ENCODE measurements at places on chromosomes 3 and 15.

- no peak overlapping the region for H3K27ac ChIP-seq
- no peak for DNase-seq
- H3K4me1 ChIP-seq = no peaks in the 10 kb centered on the region
- H3K27me3 ChIP-seq = no peaks in the 10 kb centered on the region
- H3K36me3 ChIP-seq = no peaks in the 10 kb centered on the region
Observed at GRCh38 chr3:150117076-150117475, 146.4 kb upstream of the PFN2 start.

- H3K4me3 ChIP-seq = no peak overlapping the region
- no peak overlapping the region for H3K27ac ChIP-seq
- no peaks in the 10 kb centered on the region for H3K4me1 ChIP-seq
Observed at GRCh38 chr3:74403307-74403706, 211.2 kb downstream of the CNTN3 start.

DNA sequence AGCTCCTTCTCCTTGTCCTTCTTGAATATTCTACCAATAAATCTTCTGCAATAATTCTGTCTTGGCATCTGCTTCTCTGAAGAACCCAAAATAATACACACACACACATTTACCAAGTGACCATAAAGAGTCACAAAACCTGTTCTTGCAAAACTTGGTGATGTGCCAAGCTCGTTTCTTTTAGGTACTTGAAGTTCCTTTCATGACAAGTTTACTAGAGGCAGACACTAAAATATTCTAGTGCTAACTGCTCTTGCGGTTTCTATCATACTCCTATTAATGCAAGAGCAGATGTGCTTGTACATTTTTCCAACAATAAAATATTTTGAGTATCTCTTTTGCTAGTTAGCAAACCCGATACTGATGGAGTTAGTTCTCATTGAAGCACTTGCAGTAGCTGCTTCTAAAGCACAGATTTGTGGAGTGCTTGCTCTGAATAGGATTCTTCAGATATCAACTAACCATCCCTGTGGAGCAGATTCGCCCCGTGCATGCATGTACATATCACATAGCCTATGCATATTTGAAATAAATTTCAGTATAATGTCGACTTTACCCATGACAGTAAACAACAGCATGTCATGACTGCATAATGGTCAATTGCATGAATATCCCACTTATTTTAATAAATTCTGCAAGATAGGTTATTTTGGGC lies 23.2 kb downstream of the HHLA2 start:
- H3K36me3 ChIP-seq = no peaks in the 10 kb centered on the region
- H3K27ac ChIP-seq = no peak overlapping the region
- no peak for DNase-seq
- H3K27me3 ChIP-seq = no peaks in the 10 kb centered on the region

DNA sequence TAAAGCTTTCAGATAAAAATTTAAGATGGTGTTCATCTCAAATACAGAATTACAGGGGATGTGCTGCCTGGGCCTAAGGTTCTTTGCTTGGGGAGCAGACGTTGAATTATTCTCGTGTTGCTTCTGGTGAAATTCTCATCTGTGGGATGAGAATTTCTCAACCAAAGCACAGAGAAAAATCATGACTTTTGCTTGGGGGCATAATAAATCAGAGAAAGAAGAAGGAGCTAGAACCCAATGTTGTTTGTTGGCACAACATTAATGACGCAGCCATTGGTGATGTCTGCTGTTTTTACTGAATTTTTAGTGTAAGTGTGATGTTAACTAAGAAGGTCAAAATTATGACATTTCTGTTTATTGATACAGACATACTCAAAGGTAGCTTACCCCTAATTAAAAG lies 35.7 kb downstream of the P3H2 start:
- no peaks in the 10 kb centered on the region for H3K4me1 ChIP-seq
- H3K4me3 ChIP-seq = no peak overlapping the region
- H3K36me3 ChIP-seq = no peaks in the 10 kb centered on the region
- H3K27me3 ChIP-seq = no peaks in the 10 kb centered on the region
- no peak for DNase-seq

DNA sequence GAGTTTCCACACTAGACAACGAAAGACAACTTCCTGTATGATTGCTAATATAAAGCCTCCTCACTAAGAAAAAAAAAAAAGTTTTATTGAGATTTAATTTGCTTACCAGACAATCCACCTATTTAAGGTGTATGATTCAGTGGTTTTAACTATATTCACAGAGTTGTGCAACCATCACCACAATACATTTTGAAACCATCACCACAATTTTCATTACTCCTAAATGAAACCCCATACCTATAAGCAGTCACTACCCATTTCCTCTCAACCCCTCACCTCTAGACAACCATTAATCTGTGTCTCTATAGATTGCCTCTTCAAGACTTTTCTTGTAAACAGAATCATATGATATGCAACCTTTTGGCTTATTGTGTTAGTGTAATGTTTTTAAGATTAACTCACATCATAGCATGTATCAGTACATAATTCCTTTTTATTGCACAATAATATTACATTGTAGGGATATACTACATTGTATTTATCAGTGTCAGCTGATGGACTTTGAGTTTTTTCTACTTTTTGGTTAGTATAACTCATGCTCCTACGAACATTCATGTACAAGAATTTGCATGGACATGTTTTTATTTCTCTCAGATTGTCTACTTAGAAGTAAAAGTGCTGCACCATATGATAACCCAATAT lies 339.7 kb downstream of the NLGN1 start:
- no peaks in the 10 kb centered on the region for H3K4me1 ChIP-seq
- DNase-seq = no peak
- no peaks in the 10 kb centered on the region for H3K27me3 ChIP-seq
- H3K27ac ChIP-seq = no peak overlapping the region
- H3K4me3 ChIP-seq = no peak overlapping the region
- H3K36me3 ChIP-seq = no peaks in the 10 kb centered on the region

- no peak overlapping the region for H3K4me3 ChIP-seq
- no peaks in the 10 kb centered on the region for H3K36me3 ChIP-seq
- H3K27ac ChIP-seq = no peak overlapping the region
- no peaks in the 10 kb centered on the region for H3K4me1 ChIP-seq
- no peak for DNase-seq
Observed at GRCh38 chr15:59941612-59942011, 62.5 kb upstream of the FOXB1 start.

- peaks cover 46% of the 10 kb centered on the region for H3K27me3 ChIP-seq
- no peak for DNase-seq
Observed at GRCh38 chr3:59429198-59429597, 379.4 kb upstream of the CFAP20DC start.

- peaks cover 4% of the 10 kb centered on the region for H3K27me3 ChIP-seq
- H3K4me3 ChIP-seq = no peak overlapping the region
- no peak for DNase-seq
- H3K36me3 ChIP-seq = no peaks in the 10 kb centered on the region
- H3K4me1 ChIP-seq = no peaks in the 10 kb centered on the region
Observed at GRCh38 chr3:64462203-64462602, 225.6 kb downstream of the ADAMTS9 start.

GRCh38 chr15:23758891-23759290 lies 71.8 kb upstream of the NDN start:
- H3K27ac ChIP-seq = no peak overlapping the region
- H3K36me3 ChIP-seq = no peaks in the 10 kb centered on the region
- no peaks in the 10 kb centered on the region for H3K27me3 ChIP-seq
- no peaks in the 10 kb centered on the region for H3K4me1 ChIP-seq

DNA sequence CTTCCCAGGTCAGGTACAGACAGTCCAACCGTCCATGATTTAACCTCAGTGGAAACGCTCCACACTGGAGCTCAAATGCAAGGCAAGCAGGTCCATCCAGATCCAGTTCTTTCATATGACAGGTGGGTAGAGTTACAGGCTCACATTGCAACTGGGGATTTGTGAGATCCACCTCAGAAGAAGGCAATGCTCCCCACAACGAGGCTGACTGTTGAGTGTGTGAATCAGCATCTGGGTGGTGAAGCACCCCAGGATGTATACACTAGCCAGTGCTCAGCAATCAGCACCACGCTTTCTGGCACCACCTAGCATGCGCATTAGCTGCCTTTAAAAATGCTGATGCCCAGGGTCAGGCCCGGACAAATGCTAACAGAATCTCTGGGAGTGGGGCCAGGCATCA lies 343.5 kb upstream of the ICE2 start:
- no peak overlapping the region for H3K27ac ChIP-seq
- no peak for DNase-seq
- no peaks in the 10 kb centered on the region for H3K4me1 ChIP-seq
- H3K27me3 ChIP-seq = peaks cover 77% of the 10 kb centered on the region
- no peaks in the 10 kb centered on the region for H3K36me3 ChIP-seq
- no peak overlapping the region for H3K4me3 ChIP-seq

- DNase-seq = no peak
- H3K4me3 ChIP-seq = no peak overlapping the region
- H3K36me3 ChIP-seq = no peaks in the 10 kb centered on the region
Observed at GRCh38 chr3:33105341-33105948, 8.4 kb upstream of the CRTAP start.

GRCh38 chr3:171018156-171018935 lies 8.2 kb downstream of the SLC2A2 start:
- H3K27ac ChIP-seq = no peak overlapping the region
- H3K4me1 ChIP-seq = no peaks in the 10 kb centered on the region
- no peaks in the 10 kb centered on the region for H3K27me3 ChIP-seq
- H3K4me3 ChIP-seq = no peak overlapping the region
- H3K36me3 ChIP-seq = no peaks in the 10 kb centered on the region

GRCh38 chr3:29164825-29165224 lies 116.0 kb upstream of the RBMS3 start:
- no peak overlapping the region for H3K4me3 ChIP-seq
- no peaks in the 10 kb centered on the region for H3K4me1 ChIP-seq

DNA sequence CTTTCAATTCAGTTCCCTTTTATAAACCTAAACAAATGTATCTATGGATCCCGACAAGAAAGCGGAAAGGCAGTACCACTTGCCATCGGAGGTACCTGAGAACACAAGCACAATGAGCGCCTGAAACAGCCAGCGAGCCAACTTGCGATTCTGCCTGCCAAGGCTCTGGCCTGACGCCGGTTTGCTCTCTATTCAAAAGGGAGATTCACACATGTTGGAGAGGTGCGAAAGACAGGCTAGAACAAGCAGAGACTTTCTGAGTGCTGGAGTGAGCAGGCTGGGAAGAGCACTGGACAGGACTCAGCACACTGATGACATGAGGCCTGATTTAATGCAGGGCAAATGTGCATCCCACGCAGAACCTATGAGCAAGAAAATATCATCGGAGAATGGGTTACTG lies 17.7 kb upstream of the PRR23E start:
- H3K4me1 ChIP-seq = peaks cover 20% of the 10 kb centered on the region
- no peaks in the 10 kb centered on the region for H3K27me3 ChIP-seq
- H3K36me3 ChIP-seq = no peaks in the 10 kb centered on the region
- no peak for DNase-seq
- no peak overlapping the region for H3K27ac ChIP-seq
- no peak overlapping the region for H3K4me3 ChIP-seq

DNA sequence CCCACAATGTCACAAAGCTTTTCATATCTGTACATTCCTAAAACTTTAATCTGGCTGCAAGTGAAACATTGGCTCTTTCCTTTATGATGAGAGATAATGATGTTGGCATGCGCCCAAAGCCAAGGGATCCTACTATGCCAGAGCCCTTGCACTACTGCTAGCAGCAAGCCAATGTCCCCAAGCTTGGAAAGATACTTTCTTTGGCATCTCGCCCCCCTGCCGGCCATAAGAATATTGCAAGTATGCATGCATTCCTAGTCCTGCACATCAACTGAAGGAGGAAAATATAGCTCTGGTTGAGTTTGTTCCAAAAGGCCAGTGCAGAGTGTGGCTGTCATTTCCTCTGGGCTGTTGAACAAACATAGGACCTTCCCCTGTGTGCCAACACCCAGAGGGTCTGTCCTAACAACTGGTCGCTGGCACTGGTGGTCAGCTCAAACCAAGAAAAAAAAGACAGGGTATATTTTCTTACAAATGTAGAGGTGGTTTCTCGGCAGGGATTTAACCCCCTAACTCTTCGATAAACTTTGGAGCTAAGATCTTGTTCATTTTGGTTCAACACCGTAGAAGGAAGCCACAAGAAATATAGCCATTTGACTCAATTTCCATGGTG lies 120.9 kb upstream of the ZBED2 start:
- H3K27me3 ChIP-seq = no peaks in the 10 kb centered on the region
- H3K4me3 ChIP-seq = no peak overlapping the region
- peaks cover 37% of the 10 kb centered on the region for H3K4me1 ChIP-seq
- H3K27ac ChIP-seq = no peak overlapping the region

- no peak for DNase-seq
- H3K36me3 ChIP-seq = no peaks in the 10 kb centered on the region
- H3K27ac ChIP-seq = no peak overlapping the region
- peaks cover 6% of the 10 kb centered on the region for H3K4me1 ChIP-seq
- no peak overlapping the region for H3K4me3 ChIP-seq
Observed at GRCh38 chr15:66617137-66618090, 51.6 kb upstream of the LCTL start.

DNA sequence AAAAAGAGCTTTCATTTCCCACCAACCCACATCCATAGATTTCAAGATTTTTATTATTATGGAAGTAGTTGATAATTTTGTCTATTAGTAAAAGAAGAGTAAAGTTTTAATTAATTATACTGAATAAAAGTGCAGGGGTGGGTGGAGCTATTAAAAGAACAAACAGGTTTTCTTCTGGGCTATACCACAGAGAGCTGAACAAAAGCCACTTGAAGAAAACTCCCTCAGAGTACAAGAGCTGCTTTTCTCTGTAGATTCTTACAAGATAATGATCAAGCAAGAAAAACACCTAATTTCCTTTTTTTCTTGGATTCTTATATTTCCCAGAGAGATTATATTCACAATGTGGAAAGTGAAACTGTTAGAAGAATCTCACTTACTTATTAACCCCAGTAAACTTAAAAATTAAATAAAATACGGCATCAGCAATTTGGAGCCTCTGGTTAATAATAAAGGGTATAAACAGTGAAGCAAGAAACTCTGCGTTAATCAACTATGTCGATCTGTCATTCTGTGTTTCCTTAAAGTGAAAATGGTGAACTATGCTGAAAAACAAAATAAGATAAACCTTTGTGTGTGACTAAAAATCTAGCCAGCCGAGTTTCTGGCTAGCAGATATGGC lies 84.9 kb downstream of the THBS1 start:
- H3K36me3 ChIP-seq = no peaks in the 10 kb centered on the region
- H3K27ac ChIP-seq = no peak overlapping the region
- H3K27me3 ChIP-seq = no peaks in the 10 kb centered on the region
- peaks cover 3% of the 10 kb centered on the region for H3K4me1 ChIP-seq
- H3K4me3 ChIP-seq = no peak overlapping the region

GRCh38 chr3:195460091-195460713 lies 17.4 kb upstream of the ACAP2 start:
- no peak overlapping the region for H3K27ac ChIP-seq
- H3K27me3 ChIP-seq = no peaks in the 10 kb centered on the region
- H3K4me3 ChIP-seq = no peak overlapping the region
- H3K4me1 ChIP-seq = peaks cover 11% of the 10 kb centered on the region
- H3K36me3 ChIP-seq = no peaks in the 10 kb centered on the region

Measured in HCT116 (cell line).